ENCODE measurements at places on chromosomes 13 and 19. TPM values are rescaled to one million over a fixed set of nuclear protein-coding genes. Genes with fewer than 3 reads are reported as not detected.

DNA sequence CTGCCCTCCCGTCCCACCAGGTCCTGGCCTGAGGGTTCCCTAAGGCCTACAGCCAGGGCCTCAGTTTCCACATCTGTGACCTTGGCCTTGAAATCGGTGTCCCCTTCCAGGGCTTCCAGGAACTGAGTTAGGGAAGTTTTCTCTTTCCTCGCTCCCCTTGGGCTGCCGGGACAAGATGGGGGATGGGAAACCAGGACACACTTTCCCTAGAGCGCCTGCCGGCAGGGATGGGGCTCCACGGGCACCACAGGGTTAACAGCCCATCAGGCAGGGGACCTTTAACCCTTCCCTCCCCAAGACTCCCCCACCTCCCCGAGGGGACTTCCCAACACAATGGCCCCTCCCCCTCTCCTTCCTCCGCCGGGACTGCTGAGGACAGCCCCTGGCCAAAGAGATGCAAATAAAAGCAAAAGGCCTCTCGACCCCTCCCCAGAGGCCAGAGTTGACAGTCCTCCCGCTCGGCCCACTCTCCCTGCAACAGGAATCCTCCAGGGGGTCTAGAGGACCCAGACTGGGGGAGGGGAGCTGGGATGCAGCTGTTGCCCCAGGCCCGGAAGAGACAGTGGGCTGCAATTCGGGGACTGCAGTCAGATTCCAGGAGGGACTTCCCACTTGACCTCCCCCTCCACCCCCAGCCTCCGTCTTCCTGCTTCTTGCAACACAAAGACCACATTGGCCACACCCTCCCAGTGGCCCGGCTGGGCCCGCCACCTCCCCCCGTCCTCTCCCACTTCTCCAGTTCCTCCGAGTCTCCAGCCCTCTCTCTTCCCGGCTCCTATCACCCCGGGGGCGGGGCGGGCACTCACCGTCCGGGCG, 3.4 kb downstream of the BBC3 start:
- no peak for DNase-seq

- no peak for DNase-seq
Measured at GRCh38 chr19:362683-363082, 18.1 kb upstream of the MIER2 start.

DNA sequence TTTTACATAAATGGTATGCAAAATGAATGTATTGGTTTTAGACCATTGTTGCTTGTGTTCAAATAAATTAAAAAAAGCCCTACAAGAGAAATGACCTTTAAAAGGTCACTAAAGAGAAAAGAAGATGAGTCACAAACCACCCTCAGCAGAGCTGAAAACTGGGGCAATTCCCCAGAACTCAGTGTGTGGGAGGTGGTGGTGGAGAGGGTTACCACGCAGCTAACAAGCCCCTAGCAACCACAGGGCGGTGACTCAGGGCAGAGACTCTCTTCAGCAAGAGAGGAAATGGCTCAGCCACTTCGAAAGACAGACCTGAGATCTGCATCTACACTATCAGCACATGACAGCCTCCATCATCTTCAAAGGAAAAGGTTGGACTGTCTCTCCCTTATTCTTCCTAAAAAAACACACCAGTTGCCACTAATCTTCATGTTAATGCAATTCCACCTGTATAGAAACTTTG, 29.4 kb upstream of the NDFIP2 start:
- no peak for DNase-seq

- no peak for DNase-seq
Measured at GRCh38 chr13:98768522-98768921, 16.1 kb upstream of the SLC15A1 start.

- no peak for DNase-seq
Measured at GRCh38 chr13:36353001-36353400, 6.8 kb upstream of the SPART start.

GRCh38 chr13:33931397-33932311, 113.7 kb downstream of the RFC3 start:
- DNase-seq = peak; percentile 15

- DNase-seq = no peak
Measured at GRCh38 chr13:67278235-67278634, 48.1 kb upstream of the PCDH9 start.

GRCh38 chr13:32650705-32651311, 64.6 kb downstream of the PDS5B start:
- peak; percentile 50 for DNase-seq

GRCh38 chr19:33821871-33822270, 25.2 kb downstream of the KCTD15 start:
- DNase-seq = no peak

DNA sequence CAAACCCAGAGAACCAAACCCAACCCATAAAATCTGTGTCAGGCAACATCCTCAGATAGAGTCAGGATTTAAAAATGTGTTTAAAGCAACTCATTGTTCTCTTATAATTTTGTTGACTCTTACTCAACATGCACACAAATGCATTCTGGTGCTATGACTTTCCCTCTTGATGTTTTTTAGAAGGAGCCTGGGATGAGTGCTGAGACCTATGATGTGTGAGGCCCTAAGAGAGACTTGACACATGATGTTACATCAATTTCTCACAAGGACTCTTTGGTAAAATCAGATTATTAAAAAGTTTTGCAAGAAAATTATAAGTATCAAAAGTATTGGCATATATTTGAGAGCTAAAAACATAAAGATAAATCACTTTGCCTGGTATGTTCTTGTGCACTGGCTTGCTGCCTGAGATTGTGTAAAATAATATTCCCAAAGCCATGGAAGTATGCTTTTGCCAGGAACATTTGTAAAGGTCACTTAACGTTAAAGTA, 173.9 kb downstream of the DCLK1 start:
- DNase-seq = no peak

GRCh38 chr19:42290523-42291434, 11.2 kb upstream of the PRR19 start:
- no peak for DNase-seq

- no peak for DNase-seq
Measured at GRCh38 chr13:20691616-20692015, 11.9 kb upstream of the IL17D start.

DNA sequence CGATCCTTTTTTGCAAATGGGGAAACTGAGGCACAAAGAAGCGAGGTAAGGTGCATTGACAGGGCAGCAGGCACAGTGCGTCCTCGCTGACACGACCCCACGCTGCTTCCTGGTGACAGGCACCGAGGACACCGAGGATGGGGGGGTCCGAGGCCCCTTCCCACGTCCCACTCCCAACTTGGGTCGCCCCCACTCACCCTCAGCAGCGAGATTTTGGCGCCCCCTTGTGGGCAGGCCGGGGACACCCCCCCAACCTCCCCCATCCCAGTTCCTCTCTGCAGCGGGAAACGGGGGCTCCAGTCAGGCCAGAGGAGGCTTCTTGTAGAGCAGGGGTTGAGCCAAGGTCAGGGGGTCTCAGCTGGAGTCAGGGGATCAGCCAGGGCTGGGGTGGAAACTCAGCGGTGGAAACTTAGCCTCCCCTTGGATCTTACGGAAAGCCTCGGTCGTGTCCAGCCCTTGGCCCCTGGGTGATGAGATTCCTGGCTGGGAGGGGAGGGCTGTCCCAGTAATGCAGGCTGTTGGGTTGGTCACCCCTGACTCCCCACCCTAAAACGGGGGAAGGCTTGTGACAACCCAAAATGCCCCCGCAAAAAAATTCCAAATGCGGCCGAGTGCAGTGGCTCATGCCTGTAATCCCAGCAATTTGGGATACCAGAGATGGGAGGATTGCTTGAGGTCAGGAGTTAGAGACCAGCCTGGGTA, 8.2 kb downstream of the SMIM24 start:
- peak; percentile 29 for DNase-seq

DNA sequence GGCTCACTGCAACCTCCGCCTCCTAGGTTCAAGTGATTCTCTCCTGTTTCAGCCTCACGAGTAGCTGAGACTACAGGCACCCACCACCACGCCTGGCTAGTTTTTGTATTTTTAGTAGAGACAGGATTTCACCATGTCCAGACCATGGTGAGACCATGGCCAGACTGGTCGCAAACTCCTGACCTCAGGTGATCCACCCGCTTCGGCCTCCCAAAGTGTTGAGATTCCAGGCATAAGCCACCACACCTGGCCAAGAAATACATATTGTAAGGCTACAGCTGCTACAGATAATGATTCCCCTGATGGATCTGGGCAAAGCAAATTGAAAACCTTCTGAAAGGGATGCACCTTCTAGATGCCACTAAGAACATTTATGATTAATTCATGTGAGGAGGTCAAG, 17.8 kb downstream of the PLPP2 start:
- no peak for DNase-seq

DNA sequence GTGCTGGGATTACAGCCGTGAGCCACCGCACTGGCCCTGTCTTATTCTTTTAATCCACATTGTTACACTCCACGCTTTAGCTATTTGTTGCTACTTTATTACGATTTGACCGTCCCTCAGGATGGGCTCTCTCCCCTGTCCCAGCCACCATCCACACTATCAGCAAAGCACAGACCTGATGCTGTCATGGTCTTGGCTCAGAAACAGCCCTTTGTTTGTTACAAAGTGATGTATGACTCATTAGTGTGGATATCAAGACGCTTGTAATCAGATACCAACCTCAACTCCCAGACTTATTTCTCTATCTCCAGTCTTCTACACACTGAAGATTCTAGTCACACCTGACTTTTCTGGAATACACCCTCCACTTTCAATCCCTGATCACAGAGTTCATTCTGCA, 84.6 kb upstream of the FREM2 start:
- DNase-seq = peak; percentile 28

- no peak for DNase-seq
Measured at GRCh38 chr19:46761418-46761831, 15.2 kb upstream of the STRN4 start.

KLF2 gene
- total RNA-seq = 2.4 TPM

SULT2A1 gene
- not detected for total RNA-seq

SUGP1 gene
- total RNA-seq = 17.7 TPM

TMC4 gene
- total RNA-seq = not detected

CYP2S1 gene
- 0.38 TPM for total RNA-seq

TEX29 gene
- 0.13 TPM for total RNA-seq

APOE gene
- 0.64 TPM for total RNA-seq

ADGRE3 gene
- total RNA-seq = not detected

FFAR2 gene
- not detected for total RNA-seq

SLC5A5 gene
- total RNA-seq = not detected

RNF17 gene
- total RNA-seq = not detected

SIGLEC11 gene
- not detected for total RNA-seq
